ENCODE measurements at places on chromosomes 11 and 22. TPM values are rescaled to one million over a fixed set of nuclear protein-coding genes. Genes with fewer than 3 reads are reported as not detected.
A peak's percentile ranks its signal among the peaks of the same experiment; 100 is the strongest.

The SCGB1D2 gene
- total RNA-seq: 1.6 TPM

The ELMOD1 gene
- 2.3 TPM for total RNA-seq

GRCh38 chr11:15500643-15501042, 385.9 kb downstream of the INSC start:
- no peak overlapping the region for H3K4me3 ChIP-seq
- no peaks in the 10 kb centered on the region for H3K36me3 ChIP-seq
- no peak overlapping the region for H3K27ac ChIP-seq
- DNase-seq: no peak
- H3K4me1 ChIP-seq: no peaks in the 10 kb centered on the region

DNA sequence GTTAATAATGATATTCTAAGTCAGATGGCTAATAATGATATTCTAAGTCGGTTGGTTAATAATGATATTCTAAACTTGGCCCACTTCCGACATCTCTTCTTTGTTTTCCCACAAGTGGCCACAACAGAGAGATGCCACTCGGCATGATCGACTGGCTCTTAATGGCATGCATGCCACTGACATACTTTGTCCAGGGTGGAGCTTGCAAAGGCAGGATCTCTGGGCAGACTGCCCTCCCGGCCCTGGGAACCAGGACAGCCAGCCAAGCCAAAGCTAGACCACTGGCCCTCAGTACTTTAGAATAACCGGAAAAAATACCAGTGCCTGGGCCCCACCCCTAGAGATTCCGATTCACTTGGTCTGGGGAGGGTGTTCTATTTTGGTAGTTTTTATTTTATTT, 78.1 kb downstream of the KIAA1671 start:
- H3K4me1 ChIP-seq: peaks cover 43% of the 10 kb centered on the region
- peak overlapping the region; percentile 56 for H3K27ac ChIP-seq
- peak; percentile 69 for DNase-seq
- H3K36me3 ChIP-seq: no peaks in the 10 kb centered on the region
- no peaks in the 10 kb centered on the region for H3K27me3 ChIP-seq

DNA sequence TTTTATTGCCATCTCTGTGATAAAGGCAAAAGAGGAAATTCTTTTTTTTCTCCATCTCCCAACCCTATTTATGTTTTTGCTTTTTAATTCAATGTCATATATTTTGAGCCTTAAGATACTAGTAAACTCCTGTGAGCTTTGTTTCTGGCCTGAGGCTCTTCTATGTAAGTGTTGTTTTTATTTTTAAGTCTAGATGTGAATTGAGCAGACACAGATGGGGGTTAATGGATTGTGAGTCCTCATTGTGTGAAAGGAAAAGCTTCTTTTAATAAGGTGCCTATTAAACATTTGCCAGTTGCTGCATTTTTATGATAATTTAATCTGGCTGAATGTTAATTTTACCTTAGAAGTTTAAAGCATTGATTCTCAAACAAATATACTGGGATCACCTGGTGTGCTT, 2337.9 kb upstream of the RAG2 start:
- no peaks in the 10 kb centered on the region for H3K4me1 ChIP-seq
- H3K27me3 ChIP-seq: no peaks in the 10 kb centered on the region
- no peak overlapping the region for H3K4me3 ChIP-seq
- no peak overlapping the region for H3K27ac ChIP-seq
- DNase-seq: no peak

All from left ventricle myocardium inferior (tissue), 1 donor.